Spleen (tissue), 13 donors: ENCODE measurements at places on chromosomes 13 and 19.

DNA sequence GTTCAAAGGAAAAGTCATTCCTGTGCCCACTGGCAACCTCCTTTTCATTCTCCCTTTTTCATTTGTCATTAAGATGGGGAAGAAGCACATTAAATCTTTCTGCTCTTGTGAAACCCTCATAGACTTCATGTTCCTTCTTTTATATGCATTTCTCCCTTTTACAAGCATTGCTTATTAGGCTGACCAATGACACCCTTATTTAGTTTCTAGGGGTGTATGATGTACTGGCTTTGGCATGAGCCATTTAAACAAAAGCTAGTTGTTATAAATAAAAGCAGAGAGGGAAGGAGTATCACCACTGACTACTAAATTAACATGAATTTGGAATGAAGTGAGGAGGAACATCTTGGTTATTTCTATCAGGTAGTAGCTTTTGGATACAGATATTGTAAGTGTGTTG lies 68.2 kb upstream of the PCDH9 start:
- no peak for DNase-seq

DNA sequence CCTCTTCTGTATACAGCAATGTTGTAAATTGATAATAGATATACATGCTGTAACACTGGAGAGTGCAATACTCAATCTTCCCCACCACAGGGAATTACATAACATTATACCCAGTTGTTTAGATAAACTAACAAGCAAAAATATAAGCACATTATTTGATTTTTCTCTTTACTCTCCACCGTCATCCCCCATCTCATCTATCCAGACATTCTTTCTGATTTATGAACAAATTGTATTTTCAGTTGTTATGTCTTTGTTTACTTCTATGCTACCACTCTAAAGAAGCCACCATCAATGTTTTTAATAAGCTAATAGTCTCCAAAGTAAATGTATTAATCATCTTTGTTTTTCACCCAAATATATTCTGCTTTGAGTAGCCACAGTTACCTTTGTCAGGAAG lies 490.7 kb upstream of the GPC6 start:
- DNase-seq, result no peak

DNA sequence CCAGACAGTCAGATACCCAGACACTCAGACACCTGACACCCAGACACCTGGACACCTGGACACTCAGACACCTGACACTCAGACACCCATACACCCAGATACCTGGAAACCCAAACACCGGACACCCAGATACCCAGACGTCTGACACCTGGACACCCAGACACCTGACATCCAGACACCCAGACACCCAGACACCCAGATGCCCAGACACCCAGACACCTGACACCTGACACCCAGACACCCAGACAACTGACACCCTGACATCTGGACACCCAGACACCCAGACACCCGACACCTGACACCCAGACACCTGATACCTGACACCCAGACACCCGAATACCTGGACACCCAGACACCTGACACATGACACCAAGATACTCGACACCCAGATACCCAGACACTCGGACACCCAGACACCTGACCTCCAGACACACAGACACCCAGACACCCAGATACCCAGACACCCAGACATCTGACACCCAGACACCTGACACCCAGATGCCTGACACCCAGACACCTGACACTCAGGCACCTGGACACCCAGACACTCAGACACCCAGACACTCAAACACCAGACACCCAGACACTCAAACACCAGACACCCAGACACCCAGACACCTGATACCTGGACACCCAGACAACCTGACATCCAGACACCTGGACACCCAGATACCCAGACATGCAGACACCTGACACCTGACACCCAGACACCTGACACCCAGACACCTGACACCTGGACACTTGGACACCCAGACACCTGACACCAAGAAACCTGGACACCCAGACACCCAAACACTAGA lies 19.1 kb downstream of the C19orf12 start:
- peak; percentile 51 for DNase-seq

GRCh38 chr13:77521595-77522367 lies 13.7 kb upstream of the SCEL start:
- no peak for DNase-seq

GRCh38 chr13:42969565-42970172 lies 22.4 kb downstream of the EPSTI1 start:
- DNase-seq, result peak; percentile 91

DNA sequence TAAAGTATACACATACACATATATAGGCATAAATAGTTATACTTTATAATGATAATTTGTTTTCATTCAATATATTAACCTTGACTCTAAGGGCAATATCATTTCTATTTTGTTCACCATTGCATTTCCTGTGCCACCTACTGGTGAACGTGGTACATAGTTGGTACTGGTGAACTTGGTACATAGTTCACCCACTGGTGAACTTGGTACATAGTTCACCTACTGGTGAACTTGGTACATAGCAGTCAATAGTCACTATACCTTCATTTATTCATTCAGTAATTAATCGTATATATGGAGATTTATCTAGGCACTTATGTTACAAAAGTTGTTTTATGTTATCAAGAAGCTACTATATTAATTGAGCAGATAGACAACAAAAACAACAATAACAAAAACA lies 172.6 kb upstream of the ATXN8OS start:
- no peak for DNase-seq

GRCh38 chr19:19110410-19111135 lies 27.7 kb downstream of the TMEM161A start:
- no peak for DNase-seq

DNA sequence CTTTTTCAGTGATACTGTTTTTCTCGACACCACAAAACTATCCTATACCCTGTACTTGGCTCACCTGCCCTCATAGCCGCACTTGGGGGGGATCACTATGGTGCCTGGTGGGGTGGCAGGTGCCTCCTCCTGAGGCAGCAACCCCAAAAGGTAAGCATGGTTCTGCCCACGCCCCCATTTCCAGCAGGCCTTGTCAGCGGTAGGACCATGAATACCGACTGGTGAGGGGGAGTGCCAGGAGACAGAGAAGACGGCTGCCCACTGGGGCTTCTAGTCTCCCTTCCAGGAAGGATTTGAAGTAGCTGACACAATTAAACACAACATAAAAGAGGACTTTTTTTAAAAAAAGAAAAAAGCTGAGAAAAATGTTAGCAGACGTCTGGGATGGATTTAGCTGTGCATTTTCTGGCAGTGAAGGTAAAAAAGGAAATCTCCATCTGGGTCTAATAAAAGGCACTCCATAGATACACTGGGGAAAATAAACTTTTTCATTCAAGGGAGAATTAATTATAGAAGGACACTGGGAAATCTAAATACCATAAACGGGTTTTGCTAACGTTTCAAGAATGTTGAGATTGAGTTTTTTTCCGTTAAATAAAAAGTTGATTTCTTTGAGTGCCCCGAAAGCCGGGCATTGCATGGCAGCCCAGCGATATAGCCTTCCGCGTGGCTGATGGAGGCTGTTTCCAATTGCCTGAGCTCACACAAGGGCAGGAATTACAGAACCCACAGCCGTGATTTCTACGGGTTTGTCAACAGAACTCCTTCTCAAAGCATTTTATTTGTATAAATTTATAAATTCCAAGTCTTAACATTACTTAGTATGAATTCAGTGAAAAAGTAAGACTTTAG lies 45.1 kb downstream of the ATP11A start:
- DNase-seq, result peak; percentile 30

GRCh38 chr13:96216543-96216942 lies 126.6 kb downstream of the HS6ST3 start:
- DNase-seq, result no peak

GRCh38 chr13:40514802-40515201 lies 151.6 kb downstream of the FOXO1 start:
- no peak for DNase-seq

- no peak for DNase-seq
Observed at GRCh38 chr19:34096020-34096915, 76.0 kb upstream of the LSM14A start.

DNA sequence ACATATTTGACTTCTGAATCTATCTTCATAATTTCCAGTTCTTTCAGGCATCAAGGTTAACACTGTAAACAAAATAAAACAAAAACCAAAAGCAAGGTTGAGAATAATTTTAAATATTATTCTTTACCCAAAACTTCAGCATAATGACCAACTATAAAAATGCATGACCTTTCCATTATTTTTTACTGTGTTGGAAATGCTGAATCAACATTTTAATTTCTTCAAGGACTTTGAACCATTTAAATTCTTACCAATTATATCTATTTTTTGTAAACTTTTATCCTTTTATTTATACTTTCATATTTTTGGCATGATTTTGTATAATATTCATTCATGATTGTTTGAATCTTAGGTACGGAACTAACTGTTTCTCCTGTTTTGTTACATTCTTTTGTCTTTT lies 6.9 kb downstream of the ZNF585A start:
- DNase-seq, result no peak

- no peak for DNase-seq
Observed at GRCh38 chr19:2259336-2259735, 3.1 kb upstream of the JSRP1 start.

DNA sequence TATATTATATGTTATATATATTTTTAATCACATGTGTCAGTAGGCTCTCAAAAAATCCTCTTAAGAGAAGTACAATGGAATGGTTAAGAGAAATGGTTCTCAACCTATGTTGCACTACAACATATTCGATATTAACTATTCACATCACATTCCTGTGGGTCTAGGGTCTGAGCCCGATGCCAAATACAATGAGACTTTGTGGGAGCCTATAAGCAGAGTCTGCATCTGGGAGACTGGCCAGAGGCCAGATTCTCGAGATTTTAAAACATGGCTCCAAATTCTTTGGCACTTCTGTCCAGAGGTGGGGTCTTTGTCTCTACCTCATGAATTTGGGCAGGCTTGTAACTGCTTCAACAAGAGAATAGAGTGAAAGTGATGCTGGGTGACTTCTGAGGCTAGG lies 79.4 kb upstream of the NBEA start:
- no peak for DNase-seq

- DNase-seq, result no peak
Observed at GRCh38 chr13:84607261-84608013, 725.2 kb upstream of the SLITRK1 start.

GRCh38 chr19:2517881-2518601 lies 42.1 kb downstream of the GADD45B start:
- DNase-seq, result no peak

DNA sequence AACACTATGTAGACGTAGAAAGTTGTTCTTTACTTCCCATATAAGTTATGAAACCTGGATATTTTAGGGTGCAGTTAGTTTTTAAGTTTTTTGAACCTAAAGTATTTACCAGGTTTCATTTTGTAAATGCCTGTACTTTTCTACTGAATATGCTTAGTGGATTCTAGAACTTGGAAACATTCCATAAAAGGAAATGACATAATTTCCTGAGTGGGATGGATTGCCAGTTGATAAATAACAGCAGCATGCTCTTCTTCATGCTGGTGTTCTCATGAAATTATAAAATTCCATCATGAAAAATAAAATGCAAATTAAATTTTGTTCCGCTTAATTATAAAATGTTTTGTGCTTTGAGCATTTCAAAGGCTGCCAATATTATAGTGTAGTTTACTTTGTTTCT lies 362.2 kb upstream of the PCDH20 start:
- no peak for DNase-seq

DNA sequence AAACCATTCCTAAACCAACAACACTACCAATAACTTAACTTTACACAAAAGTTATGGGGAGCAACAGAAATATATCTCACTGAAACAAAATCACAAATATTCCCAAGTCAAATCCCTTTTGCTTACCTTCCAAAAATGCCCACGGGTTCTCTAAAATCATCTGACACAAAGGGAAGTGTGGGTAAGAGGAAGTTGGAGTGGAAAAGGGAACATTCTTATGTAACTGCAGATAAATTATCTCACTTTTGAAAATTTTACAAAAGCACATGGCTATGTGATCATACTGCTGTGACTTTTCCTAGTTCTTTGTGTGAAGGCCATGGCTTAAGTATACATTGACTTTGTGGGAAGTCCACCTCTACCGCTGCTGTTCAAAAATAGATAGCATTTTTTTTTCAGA lies 350.5 kb downstream of the GPC6 start:
- no peak for DNase-seq

DNA sequence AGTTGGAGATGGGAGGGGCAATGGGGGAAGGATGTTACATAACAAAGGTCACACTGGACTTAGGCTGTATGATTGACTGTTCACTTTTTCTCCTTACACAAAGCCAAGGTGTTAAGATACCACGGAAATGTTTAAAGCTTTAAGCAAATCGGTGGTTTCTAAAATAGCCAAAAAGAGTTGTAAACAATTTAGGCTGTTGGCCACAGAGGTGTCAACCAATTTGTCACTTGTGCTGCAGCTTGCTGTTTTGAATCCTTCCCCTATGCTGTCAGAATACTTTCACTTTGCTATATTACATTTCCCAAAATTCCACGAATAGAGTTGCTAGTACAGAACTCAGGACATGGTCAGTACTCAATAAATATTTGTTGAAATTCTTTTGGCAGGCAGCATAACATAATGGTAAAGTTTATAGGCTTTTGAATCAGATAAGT lies 149.3 kb downstream of the VWA8 start:
- no peak for DNase-seq

DNA sequence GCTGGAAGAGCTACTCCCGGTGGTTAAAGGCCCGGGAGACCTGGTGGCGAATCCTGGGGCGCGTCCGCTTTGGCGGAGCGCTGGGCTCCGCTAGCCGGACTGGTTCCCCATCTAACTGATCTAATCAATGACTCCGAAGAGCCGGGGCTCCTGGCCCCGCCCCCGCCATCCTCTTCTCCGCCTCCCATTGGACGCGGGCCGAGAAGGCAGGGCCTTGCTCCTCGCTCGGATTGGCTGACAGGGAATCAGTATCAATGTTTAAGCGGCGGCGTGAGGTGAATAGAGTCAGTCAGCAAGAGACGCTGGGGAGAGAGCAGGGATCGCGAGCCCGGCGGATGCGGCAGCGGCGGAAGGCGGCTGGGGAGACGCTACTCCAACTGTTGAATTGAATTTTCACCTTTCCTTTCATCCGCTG lies 1.7 kb upstream of the PCDH17 start:
- peak; percentile 84 for DNase-seq

DNA sequence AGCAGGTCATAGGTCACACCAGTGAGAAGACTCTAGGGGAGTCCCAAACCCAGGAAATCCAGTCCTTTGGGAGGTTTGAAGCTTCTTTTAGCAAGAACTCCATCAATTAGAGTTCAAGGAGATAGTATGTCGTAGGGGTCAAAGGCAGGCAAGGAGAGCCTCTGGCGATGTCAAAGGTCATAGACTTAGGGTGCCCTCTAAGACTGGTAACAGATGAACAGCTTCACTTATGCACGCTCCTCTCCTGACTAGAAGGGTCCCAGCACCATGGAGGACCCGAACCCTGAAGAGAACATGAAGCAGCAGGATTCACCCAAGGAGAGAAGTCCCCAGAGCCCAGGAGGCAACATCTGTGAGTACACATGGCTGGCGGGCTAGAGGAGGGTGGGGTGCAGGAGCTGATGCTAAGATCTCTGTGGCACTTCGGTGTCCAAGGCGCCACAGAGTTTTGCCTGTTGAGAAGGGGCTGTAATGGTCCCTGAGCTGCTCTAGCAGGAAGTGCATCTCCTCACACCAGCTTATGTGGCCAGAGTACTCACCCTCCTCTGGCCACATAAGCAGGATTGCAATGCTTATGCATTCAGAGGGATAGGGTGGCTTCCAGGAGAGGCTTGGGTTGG lies 557 bp downstream of the ZNF576 start:
- DNase-seq, result no peak
